ENCODE measurements at places on chromosomes 5 and 9.

DNA sequence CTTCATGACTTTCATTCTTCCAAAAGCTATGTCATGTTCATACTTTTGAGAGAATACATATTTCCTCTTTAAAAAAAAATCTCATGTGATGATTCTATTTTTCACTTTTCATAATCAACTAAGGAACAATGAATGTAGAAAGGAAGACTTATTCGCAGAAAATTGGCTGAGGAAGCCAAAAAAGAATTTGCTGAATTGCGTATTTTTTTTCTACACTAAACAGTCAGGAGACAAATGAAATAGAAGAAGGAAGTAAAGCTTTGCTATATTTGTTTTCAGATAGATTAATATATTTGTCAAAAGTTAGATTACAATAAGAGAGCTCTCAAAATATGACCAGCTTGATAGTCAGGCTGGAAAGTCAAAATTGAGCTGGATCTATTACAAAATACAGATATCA lies 504.2 kb downstream of the ANXA1 start:
- no peak for DNase-seq

GRCh38 chr5:127031863-127032232 lies 1.5 kb upstream of the MARCHF3 start:
- DNase-seq: no peak

- no peak for DNase-seq
Observed at GRCh38 chr9:77896938-77897667, 134.5 kb downstream of the GNAQ start.

GRCh38 chr5:166672431-166672830 lies 1619.0 kb upstream of the WWC1 start:
- no peak for DNase-seq

GRCh38 chr9:116687074-116687753 lies at the start of gene TRIM32:
TRIM32 (plus strand) TSS chr9:116687305; CDS start chr9:116697743, 10,438 bp downstream.
- DNase-seq: peak; percentile 92

GRCh38 chr9:98367371-98367900 lies 112.0 kb upstream of the TBC1D2 start:
- DNase-seq: no peak

GRCh38 chr9:91803151-91803940 lies 146.7 kb downstream of the ROR2 start:
- no peak for DNase-seq

DNA sequence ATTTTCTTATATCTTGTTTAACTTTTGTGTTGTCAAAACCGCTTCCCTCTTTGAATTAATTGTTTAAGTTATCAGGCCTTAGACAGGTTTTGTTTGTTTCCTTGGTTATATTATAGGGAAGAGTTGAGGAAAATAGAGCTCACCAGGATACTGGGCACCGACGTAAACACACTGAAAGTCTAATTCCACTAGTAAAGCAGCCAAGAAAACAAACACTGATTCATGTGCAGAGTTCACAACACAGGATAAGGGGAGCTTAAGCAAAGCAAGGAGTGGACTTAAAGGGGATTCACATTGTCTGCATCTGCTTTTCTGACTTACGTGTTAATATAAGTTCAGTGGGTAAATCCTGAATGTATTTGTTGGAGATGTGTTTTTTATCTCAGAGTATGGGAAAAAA lies 139.0 kb upstream of the CDH6 start:
- DNase-seq: no peak

DNA sequence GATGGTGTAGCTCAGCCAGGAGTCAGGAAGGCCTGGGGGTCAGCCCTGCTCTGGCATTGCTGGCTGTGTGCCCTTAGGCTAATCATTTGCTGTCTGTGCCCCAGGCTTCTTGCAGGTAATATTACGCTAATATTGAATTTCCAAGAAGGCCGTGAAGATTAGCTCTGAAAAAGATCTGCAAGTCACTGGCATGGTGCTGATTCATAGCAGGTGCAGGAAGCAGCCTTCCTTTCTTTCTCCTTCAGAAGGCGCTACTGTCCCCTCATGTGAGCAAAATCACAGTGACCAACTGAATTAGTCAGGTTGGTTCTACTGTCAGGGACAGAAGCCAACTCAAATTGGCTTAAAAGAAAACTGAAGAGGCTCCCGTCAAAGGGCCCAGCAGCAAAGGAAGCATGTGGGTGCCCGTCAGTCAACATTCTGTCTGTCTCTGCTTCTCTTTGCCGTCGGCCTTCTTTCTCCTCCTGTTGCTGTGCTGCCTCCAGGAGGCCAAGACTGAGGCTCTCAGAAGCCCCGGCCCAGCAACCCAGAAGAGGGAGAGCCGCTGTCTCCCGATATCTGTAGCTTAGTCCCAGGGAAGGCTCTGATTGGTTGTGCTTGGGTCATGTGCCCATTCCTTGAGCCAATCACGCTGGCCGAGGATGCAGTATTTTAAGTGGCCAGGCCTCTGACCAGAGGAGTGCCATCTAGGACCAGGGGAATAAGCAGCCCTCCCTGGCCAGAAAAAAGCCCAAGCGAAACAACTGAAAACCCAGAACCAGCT lies 67.8 kb upstream of the NEURL1B start:
- DNase-seq: no peak

- DNase-seq: no peak
Observed at GRCh38 chr5:642481-642880, 30.3 kb downstream of the CEP72 start.

DNA sequence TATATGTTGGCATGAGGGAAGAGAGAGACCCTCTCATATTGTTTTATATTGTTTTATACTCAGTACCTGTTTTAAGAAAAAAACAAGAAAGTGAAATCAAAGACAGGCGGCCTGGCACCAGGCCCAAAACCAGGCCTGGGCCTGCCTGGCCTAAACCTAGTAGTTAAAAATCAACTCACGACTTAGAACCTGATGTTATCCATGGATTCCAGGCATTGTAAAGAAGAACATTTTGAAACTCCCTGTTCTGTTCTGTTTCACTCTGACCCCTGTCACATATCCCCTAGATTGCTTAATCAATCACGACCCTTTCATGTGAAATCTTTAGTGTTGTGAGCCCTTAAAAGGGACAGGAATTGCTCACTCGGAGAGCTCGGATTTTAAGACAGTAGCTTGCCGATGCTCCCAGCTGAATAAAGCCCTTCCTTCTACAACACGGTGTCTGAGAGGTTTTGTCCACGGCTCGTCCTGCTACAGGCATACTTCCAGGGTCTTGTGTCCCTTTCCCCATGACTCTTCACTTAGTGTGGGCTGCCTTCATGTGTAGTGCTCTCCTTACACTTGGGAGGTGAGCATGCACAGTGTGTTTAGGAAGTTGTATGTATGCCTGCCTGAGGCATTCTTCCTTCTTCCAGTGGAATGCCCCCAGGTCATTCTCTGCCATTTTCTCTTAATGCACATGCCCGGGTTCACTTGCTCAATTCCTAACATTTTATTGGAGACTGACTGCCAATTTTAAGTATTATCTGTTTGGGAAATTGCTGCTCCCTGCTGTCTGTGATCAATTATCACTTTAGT lies 17.8 kb downstream of the TBCA start:
- DNase-seq: no peak

Data from MM.1S (cell line).